Hepatocyte (in vitro differentiated cells): ENCODE measurements at places on chromosomes 4 and X.

- DNase-seq, result no peak
These were observed 34.7 kb upstream of the NAF1 start for GRCh38 chr4:163201358-163201757.

DNA sequence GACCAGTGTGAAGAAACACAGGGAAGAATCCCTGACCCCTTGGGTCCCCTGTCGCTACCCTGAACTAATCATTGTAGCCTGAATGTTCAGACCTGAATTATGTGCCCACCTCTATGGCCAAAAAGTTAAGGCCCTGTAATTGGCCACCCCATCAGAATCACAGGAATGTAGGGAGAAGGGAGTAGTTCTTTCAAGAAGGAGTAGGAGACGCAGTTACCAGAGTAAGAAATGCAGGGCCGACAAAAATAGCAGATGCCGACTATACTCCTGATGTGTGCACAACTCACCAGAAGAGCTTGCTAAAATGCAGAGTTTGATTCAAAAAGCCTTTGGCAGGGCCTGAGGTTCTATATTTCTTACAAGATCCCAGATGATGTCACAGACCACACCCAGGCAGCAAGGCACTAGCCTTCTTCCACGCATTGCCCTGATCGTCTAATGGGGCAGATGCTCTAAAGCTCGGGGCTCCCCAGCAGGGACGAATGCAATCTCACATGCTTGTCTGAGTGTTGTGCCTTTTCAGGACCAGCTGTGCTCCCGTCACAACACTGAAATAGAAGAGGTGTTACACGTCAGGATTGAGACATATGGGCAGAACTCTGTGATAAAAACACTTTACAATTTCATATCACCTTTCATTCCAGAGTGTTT lies 161.0 kb upstream of the FAM241A start:
- no peak for DNase-seq

DNA sequence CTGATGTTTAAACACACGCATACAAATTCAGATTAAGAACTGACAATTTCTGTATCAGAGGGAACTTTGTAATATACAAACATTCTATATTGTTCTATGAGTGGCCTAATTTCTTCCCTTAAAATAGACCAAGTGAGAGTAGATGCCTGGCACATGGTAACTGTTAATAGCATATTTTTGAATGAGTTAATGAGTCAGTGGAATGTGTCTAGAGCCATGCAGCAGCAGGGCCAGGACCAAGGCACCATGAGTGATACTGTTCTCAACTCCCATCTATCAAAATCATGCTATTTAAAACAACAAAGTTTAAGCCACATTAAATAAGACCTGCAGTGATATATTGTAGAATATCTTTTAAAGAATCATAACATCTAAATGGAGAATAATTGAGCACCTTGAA lies 98.3 kb downstream of the ARHGAP24 start:
- DNase-seq, result no peak

DNA sequence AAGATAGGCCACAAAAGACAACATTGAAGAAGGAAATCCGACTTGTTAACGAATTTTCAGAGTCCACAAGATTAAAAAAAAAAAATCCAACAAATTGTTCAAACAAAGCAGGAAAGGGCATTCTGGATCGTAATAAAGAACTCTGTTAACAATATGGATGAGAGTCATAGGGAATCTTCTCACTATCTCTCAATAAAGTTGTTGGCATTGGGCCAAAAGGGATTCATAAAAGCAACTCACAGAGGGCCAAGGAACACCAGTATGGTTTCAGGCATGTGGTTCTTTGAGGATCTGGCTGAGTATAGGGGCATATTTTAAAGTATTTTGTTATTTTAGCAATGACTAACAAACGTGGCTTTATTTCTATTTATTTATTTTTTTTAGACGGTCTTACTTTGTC lies 49.5 kb downstream of the SHISA3 start:
- no peak for DNase-seq

- no peak for DNase-seq
These were observed 42.1 kb upstream of the USP46 start for GRCh38 chr4:52701207-52701606.

GRCh38 chr4:60944060-60944459 lies 256.1 kb upstream of the ADGRL3 start:
- no peak for DNase-seq

DNA sequence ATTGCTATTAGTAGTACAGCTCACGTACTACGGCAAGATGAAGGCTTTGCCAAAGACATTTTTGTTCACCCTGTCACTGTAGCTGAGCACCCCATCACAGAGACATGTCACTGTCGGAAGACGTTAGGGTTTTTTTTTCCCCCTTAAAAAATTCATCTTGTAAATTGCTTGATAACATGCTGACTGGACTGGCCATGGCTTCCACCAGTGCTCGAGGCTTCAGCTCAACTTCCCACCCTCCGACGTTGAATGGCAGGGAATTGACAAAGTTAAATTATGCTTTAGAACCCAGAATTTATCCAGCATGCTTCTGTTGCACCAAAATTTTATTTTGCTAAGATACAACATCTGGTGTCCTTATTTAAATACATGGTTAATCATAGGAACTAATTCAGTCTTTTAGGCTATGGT lies 707 bp upstream of the OTUD4 start:
- DNase-seq, result no peak

GRCh38 chrX:10393899-10394298 lies 226.5 kb downstream of the MID1 start:
- DNase-seq, result no peak

DNA sequence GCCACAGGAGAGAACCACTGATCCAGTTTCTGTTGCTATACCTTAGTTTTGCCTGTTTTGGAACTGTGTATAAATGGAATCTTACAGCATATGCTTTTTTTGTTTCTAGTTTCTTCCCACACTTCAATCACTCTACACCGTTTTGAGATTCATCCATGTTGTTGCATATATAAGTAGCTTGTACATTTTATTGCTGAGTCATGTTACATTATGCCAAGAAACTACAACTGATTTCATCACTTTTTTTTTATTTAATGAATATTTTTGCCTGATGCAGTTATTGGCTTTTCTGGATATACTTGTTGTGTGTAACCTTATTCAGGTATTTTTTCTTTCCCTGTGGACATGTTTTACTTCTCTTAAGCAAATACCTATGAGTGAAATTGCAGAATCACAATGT lies 1135.9 kb downstream of the RAPGEF2 start:
- DNase-seq, result no peak

GRCh38 chr4:109275066-109275745 lies 27.3 kb downstream of the COL25A1 start:
- no peak for DNase-seq

DNA sequence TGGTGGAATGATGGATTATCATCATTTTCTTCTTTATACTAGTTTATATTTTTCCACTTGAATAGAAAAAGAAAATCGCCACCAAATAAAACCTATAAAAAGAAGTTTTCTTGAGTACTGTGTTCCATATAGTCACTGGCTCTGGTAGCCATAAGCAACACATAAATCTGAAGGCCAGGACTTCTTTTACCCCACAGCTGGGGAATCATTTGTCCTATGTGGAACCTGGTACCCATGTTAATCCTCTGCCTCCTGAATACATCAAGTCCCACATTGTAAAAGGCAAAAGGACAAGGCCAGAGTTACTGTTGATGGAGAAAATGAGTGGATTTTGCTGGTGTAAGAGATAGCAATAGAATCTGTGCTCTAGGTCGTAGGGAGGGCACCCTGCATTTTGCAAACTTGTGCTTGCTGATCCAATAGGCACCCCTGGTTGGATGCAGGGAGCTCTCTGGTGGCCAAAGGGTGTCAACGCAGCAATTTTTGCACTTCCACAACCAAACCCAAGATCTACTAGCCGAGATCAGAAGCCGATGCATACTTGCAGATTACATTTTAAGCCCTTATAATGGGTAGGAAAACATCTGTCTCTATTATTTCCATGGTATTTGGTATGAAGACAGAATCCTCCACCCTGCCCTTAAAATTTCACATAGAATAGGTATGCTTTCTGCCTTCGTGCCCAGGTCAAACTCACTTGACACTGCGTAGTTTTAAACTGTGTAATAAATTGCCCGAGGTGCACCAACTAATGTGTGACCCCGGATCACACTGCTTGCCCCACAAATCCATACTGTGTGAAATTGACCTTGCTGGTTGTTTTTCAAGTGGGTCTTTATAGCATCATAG lies 146.2 kb upstream of the SCML1 start:
- DNase-seq, result peak; percentile 68

DNA sequence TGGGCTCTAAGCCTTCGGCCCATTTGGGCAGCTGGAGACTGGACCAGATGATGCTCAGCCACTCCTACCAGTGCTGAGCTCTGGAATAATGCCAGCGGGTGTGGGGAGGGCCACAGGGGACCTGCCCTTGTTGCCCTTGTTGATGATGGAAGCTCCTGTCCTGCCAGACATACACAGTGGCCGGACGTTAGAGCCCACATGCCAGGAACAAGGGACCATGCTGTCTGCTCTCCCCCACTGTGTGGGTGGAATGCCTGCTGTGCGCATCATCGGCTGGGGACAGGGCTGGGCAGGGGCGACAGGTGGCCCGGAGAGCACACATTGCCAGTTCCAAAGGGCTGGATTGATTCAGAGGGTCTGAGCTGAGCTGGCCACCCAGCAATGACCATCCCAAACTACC lies 2.0 kb downstream of the ABLIM2 start:
- DNase-seq, result no peak

DNA sequence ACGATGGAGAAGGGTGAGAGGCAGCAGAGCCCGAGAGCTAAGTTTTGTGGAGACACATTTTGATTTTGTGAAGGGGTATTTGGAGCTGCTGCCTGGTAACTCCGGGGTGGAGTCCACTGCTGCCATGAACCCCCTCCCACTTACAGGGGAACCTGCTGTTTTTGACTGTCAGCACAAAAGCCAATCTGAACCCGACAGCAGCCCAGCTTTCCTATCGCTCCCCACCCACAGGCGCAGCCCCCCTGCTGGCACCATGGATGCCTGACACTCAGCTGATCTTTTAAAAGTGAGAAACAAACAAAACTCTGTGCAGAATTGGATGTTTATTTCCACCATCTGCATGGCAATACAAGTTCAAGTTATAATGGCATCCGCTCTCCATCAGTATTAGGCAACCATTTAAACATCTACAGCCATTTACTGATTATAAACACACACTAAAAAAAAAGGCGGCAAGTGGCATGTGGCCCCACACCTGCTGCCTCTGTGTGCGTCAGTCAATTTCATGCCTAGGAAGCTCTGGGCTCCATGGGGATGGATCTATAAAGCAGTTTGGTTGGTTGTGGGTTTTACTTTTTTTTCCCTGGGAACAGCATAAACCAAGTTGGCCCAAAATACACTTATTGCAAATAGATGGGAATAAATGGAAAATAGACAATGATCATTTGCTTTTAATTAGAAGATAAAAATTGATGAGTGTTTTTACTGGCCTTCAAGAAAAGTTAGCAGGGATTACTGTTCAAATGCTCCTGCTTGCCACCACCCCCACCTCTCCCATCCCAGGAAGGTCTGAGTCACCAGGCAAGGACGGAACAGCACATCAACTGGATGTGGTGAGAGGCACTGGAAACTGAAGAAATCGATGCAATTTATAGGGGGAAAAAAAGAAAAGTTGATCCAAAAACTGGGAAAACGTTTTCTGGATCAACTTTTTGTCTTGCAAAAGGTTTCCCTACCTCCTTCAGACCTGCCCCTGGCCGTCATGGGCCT lies 46.0 kb downstream of the SEPSECS start:
- DNase-seq, result no peak

- peak; percentile 28 for DNase-seq
These were observed 5.8 kb downstream of the MID1IP1 start for GRCh38 chrX:38806875-38807621.

DNA sequence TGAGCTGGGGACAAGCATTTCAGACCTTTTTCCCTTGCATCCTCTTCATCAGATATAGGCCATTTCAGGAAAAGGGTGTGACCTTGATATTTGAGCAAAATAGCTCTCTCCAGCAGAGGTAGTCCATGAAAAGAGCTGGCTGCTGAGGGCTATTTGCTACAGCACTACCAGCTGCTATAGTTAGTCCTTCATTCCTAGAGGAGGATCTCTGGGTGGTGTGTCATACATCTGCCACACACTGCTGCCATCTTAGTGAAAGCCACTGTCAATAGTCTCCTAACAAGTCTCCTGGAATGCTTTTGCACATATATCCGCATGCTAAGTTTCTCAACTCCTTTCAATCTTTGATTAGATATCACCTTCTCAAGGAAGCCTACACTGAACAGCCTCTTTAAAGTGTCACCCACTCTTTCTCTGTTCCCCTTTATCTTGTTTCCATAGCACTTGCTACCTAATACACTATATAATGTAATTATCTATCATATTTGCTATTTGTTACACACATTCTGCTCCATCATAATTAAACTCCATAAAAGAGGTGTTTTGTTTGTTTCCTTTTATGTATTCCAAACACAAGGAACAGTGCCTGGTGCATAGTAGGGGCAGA lies 131.9 kb downstream of the TBC1D19 start:
- DNase-seq, result no peak

DNA sequence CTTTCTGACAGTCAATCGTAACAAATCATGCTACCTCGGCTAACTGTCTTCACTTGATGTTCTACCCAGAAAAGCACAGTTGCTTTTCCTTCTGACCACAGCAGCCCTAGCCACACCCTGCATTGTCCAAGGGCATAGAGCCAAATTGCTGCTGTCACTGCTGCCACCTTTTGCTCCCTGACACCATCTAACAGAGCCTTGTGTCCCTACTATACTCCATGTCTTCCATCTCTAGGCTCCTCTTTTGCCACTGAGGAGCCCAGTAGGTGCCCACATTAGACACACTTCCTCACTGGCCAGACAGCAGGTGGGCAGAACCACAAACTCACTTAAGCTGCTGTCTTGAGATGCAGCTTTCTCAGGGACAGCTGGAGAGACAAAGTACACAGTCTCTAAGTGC lies 91.4 kb downstream of the ANXA3 start:
- DNase-seq, result no peak

GRCh38 chr4:47686294-47686872 lies 151.5 kb downstream of the CORIN start:
- peak; percentile 72 for DNase-seq

DNA sequence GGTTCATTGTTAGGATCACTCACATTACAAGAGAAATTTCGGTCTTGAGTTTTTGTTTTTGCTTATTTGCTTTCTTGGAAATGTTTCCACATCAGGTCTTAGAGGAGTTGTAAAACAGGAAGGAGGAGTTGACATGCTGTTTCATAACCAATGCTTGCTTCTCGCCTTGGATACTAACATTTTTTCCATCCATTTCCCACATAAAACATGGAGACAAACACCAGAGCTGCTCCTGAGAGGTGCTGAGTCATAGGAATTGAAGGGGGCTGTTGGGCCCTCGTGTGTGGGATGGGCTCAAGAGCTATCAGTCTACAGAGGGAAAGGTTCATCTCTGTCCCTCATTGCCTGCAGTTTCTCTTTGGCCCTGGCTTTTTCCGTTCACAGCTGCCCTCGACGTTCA lies 29.9 kb downstream of the TBL1X start:
- DNase-seq, result peak; percentile 43

DNA sequence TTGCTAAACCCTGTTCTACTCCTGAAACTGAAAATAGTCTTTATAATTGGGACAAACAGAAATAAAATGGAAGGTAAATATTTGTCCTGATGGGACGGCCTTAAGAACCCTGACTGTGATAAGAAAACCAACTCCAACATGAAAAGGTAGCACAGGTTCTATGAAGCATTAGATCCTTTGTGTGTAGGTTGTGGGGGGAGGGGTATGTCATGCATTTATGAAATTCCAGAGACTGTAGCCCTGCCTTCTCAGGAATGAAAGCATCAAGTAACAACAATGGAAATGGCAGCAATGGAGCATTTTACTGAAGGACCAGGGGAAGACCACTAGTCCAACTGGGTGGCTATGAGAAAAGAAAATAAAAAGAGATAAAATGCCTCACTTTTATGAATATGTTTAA lies 23.9 kb downstream of the CXXC4 start:
- peak; percentile 24 for DNase-seq

GRCh38 chrX:132833373-132833772 lies 125.1 kb downstream of the HS6ST2 start:
- no peak for DNase-seq

- no peak for DNase-seq
These were observed 20.6 kb downstream of the AKAP14 start for GRCh38 chrX:119916310-119916709.
